ENCODE measurements at places on chromosomes 7 and 10. TPM values are rescaled to one million over a fixed set of nuclear protein-coding genes. Genes with fewer than 3 reads are reported as not detected.

Gene RSPH10B
- 0.81 TPM for total RNA-seq

DNA sequence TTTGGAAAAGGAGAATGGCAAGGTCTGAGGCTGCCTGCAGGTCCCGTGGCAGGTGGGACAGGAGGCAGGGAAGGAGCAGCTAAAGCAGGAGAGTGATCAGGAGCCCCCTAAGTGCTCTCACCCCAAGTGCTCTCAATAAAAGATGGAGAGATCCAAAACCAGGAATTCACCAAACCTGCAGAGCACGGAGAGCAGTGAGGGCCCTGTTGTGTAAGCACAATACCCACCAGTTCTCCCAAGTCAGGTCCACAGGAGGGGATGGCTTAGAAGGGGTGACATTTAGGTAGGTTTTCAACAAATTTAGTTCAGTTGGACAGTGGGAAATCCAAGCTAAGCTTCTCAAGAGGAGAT, 40.8 kb downstream of the GNA12 start:
- DNase-seq, result no peak

DNA sequence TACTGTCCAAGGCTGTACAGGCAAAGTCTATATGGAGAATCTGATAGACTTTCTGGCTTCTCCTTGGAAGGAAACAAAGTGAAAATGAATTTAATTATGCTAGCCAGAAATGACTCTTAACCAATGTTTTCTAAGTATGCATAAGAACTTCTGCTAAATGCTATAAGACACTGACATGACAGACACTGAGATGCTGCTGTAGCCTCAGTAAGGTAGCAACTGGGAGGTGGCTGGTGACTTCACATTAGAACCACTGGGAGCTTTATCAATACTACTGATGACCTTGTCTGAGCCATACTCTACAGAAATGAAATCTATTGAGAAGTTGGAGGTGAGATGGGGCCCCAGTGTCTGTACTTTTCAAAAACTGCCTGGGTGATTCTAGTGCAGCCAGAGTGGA, 188.6 kb downstream of the ZNF365 start:
- DNase-seq, result no peak

GRCh38 chr10:89591796-89592271, 53.2 kb downstream of the PANK1 start:
- no peak for DNase-seq

DNA sequence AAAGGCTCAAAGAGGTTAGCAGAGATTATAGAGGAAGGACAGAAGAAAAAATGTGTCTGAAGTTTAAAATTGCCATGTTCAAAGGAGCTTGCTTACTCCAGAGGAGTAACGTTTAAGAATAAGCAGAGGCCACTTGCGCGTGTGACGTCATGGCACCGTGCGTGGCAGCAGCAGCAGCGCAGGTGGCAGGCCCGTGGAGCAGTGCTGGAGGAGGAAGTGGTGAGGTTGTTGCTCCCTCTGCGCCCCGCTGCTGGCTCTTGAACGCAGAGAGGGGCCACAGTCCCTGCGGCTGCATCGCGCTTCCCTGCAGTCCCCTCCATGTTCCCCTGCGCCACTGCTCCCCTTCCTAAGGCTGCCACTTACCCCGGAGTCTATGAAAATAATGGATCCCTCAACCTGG, 37.5 kb downstream of the GDI2 start:
- peak; percentile 80 for DNase-seq

DNA sequence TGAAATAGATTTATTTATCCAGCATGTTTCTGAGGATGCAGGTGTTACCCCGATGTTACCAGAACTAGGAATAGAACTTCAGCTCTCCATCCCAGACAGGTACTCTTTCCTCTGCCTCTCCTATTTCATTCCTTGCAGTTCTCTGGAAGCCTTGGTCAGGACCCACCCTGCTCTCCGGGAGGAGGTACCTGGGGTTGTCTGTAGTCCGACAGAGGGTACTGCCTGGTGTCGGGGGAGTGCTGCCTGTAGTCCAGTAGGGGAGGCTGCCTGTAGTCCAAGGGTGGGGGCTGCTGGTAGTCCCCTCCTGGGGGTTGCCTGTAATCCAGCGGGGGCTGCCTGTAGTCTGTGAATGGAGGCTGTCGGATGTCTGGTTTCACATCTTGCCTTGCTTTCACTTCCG, 328.4 kb downstream of the PHTF2 start:
- no peak for DNase-seq

GRCh38 chr7:129559564-129559963, 52.0 kb upstream of the NRF1 start:
- no peak for DNase-seq

GRCh38 chr7:69932034-69932628, 333.9 kb downstream of the AUTS2 start:
- no peak for DNase-seq

GRCh38 chr7:5388273-5388901, 35.2 kb downstream of the TNRC18 start:
- DNase-seq, result no peak

DNA sequence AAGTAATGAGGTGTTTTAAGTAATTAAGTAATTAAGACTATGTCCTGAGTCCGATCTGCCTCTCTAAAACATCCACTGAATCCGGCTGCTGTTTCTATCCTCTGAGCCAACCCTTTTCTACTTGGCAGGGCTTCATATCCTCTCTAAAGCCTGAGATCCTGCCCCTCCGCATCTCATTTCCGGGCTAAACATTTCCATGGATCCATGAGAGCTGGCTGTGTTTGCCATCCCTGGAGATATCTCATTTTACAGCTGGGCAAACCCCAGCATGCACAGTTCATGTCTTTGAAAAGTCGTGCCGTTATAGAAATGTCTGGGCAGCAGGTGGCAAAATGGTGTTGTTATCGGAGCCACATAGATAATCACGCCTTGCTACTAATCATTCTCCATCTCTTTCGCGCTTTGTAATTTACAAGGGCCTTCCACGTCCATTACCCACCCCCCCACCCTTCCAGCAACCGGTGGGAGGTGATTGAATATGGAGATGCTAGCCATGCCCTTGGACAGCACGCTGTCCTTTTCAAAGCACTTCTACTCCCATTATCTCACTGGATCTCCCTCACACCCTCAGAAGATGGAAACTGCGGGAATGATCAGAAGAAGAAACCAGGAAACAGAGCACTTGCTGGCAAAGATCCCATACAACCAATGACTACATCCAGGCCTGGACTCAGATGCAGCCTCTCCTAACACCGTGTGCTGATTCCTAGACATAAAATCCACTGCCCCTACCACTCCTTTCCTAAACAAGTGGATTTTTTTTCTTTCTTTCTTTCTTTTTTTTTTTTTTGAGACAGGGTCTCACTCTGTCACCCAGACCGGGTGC, 1189.2 kb downstream of the TYW1 start:
- DNase-seq, result no peak

- DNase-seq, result no peak
Observed at GRCh38 chr7:84916161-84916560, 270.7 kb downstream of the SEMA3D start.

- no peak for DNase-seq
Observed at GRCh38 chr10:5601826-5602495, 64.4 kb downstream of the ASB13 start.

DNA sequence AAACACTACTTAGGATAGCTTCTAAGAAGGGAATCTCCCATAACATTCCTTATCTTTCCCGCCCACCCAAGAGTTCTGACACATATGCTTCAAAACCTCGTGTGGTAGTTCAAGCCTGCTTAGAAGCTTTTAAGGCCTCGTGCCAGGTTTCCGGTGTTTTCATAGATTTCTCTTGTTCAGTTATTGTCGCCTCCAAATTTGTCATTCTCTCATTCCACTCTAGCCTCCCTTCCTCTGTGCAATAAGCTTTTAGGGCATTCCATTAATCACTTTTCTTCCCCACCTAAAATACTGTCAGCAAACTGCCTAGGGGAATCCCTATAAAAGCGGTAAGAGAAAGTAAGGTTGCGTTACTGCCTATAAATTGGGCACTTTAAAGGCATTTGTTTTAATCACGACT, 718 bp upstream of the BPGM start:
- peak; percentile 30 for DNase-seq

DNA sequence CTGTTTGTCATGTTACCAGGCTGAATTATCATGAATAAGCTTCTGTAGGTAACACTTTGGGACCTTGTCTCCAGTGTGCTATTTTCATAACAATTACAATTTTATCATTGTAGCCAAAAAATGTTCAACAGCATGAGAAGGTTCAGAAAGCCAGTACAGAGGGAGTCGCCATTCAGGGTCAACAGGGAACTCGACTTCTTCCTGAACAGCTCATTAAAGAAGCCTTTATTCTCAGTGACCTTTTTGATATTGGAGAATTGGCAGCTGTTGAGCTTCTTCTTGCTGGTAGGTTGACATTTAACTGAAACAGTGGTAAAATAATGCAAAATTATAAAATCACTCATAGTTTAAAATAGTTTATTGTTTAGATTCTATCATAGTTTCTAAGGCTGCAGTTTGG, 15.8 kb downstream of the NUP205 start:
- DNase-seq, result no peak

DNA sequence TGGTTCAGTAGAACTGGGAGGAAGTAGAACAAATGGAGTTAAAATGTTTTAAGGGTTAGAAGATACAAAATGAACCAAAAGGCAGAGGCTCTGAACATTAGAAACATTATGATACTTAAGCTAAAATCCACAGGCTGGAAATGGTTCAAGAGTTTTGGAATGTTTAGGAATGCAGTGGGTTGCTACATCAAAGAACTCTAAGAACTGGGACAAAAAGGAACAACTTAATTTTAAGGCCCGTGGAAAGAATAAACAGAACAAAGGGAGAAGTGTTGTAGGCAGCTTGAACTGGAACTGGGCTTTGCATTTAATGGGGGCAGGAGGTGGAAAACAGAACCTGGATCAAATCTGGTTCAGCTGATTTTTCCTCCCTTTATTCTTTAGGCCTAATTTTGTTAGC, 3.5 kb upstream of the C7orf25 start:
- DNase-seq, result no peak

- DNase-seq, result no peak
Observed at GRCh38 chr7:95517870-95518269, 32.1 kb downstream of the ASB4 start.

DNA sequence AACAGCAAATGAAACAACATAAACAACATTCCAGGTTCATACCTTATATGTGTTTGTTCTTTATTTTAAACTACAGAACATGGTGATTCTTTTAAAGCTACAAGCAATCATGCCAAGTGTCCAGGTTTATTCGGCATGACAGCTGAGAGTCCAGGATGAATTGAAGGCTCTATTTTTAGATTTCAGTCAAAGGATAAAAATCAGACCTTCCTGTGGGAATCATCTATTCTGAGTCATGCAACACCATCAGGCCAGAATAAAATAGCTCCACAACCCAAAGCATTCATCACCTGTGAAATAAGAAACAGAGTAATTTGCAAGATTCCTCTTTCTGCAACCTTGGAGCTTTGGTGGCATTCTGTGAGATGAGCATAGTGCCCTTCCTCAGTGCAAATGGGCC, 292.4 kb upstream of the MYO3A start:
- DNase-seq, result no peak

DNA sequence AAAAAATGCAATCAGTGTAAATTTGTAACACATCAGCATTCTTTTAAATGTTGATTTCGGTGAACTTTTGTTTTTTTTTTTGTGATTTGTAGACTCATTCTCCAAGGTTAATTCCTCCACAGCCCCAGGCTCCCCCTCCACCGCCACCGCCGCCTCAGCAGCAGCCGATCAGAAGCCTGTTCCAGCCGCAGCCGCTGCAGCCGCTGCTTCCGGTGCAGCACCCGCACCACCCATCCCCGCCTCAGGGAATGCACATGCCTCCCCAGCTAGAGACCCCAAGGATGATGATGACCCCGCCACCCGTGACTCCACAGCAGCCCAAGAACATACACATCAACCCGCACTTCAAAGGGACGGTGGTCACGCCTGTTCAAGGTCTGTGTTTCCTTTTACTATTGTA, 66.6 kb downstream of the RBM33 start:
- DNase-seq, result no peak

DNA sequence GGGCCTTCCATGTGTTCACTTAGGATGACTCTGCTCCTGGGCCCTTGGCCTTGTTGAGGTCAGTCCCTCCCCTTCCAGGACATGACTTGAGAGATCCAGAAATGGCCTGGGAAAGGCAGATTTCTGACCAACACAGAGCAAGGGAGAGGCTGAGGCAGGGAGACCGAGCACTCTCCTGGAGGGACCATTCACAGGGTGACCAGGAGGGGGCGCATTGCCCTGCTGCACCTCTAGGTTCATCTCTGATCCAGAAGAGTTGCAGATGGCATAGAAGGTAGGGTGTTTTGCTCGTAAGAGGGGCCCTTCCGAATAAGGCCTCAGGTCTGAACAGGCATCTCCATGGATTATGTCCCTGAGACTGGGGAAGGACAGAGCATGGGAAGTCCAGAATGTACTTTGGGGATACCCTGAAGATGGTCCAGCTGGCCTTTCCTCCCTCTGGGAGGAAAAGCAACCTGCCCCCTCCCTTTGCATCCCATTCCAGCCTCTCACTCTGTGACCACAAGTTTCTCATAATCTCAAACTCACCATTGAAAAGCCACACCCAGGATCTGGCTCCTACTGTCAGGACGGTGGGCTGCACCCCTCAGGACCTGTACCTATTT, 6.6 kb downstream of the DMBT1 start:
- no peak for DNase-seq

DNA sequence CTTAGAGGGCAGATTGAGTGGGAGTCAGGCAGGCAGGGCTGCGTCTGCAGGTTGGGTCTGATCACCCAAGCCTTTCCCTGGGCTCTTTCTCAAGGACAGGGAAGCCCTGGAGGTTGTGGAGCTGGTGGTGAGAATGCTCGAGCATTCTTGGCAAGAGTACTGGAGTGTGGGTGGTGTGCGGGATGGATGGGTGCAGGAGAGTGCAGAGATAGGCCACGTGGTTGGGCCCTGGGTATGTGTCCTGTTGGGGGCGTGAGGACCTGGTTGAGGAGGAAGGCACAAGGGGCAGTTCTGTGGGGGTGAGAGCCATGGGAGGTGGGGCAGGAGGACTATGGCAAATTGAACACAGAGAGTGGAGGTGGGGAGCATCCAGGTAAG, 135.9 kb downstream of the PTPN20 start:
- no peak for DNase-seq

DNA sequence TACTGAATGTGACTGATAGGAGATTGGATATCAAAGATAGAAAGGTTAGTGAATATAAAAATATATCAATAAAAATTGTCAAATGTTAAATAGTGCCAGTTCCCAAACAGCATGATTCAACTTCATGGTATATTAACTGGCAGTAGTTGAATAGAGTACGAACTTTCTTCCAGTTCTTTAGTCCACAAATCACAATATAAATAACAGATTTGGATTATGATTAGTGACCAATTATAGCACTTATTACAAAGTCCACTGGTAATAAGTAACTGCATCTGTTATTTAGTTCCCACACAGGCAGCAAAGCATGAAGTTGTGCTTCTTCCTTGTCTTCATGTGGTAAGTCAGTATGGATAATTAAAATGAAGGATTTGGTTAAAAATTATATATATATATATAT, 243.0 kb upstream of the VWC2 start:
- DNase-seq, result no peak

All from naive thymus-derived CD8-positive, alpha-beta T cell (primary cell).